ENCODE measurements at places on chromosomes 11 and 22.
A peak's percentile ranks its signal among the peaks of the same experiment; 100 is the strongest.

DNA sequence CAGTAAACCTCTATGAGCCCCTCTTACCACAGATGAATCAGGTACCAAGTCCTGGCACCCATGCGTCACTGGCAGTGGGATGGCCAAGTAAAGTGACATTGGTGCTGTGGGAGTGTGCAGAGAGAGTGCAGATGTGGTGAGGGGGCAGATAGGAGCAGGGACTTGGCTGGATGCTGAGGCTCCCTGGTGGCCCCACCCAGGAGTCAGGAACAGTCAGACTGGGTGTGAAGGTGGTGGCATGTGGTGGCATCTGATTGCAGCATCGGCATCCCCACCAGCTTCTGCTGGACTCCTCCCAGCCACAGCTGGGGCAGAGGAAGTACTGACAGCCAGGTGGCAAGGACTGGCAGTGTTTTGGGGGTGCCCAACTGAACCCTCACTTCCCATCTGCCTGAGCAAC is 11.4 kb downstream of the DGAT2 start:
- DNase-seq: no peak

DNA sequence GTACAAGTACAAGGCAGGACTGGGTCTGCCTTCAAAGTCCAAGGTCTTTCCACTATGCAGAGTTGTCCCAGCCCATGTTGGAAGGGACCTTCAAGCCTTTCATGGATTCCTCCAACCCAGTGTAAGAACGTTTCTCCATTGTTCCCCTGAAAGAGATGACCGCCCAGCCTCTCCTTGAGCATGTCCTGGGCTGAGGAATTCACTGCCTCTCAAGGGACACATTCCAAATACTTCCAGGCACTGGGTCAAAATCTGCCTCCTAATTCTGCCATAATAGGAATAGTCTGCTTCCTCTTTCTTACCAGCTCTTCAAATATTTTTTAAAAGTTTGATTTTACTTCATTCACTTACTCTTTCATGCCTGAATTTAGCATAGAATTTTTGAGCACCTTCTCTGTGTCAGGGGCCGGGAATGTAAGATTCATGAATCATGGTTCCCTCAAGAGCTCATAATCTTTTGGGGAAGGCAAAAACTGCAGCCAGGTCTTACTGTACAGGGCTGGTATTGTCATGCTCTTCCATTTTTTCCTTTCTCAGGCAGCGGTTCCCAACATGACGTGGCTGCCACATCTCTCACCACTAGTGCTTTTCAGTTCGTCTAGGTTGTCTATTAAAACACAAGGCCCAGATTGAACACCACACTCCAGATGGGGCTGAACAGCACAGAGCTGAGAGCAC is 143.3 kb upstream of the TBCEL start:
- DNase-seq: no peak

- DNase-seq: no peak
These were observed 21.7 kb upstream of the PDGFB start for GRCh38 chr22:39266398-39267030.

DNA sequence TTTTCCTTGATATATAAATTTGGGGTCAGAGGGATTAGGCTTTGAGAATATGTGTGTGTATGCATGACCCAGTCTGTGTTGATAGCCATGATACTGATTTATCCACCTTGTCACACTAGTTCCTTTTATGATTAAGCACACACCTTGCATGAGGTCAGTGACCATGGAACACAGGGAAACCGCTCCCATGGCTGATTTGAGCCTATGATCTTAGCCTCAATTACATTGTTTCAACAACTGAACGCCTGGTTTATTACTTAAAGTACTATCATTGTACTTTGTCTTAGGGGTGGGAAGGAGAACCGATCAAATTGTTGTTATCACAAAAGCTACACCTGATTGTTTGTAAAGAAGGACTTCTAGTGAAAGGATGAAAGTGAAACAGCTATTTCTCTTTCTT is 70.7 kb downstream of the ARFGAP2 start:
- no peak for DNase-seq

DNA sequence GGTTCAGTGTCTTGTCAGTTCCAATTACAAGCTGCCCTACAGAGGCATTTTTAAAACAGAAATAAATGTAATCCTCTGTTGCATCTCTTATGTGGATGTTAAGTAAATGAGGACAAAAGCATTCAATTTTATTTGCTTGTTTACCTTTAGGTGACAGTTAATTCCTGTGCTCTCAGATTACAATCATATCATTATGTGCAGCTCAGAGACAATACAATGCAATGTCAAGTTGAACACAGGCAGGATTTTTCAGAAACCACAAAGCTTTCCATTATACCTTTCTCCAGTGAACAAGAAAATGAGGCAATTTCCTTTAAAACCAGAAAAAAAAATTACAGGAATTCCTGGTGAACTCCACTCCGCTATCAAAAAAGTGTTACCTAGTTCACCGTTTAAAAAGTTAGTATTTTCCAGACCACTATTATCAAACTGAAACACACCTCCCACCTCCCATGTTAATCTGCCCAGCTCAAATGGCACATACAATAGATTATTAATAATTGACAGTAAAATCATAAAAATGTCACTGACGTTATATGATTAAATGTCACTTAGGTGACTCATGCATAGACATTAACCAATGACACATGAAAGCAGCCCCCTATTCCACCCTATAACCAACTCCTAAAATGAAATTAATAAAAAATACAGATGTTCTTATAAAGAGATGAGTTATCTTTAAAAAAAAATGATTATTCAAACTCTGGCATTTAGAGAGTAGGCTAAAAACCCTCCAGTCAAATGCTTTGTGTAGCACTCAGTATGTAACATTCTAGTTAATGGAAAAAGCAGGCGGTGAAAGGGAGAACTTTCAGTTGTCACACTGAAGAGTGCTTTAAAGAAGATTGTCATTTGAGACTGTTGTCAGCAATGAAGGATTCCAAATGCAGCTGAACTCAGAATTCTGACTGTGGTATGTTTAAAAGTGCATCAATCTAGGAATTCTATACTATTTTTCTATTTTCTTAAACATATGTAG is 98.6 kb downstream of the MUC15 start:
- DNase-seq: no peak

DNA sequence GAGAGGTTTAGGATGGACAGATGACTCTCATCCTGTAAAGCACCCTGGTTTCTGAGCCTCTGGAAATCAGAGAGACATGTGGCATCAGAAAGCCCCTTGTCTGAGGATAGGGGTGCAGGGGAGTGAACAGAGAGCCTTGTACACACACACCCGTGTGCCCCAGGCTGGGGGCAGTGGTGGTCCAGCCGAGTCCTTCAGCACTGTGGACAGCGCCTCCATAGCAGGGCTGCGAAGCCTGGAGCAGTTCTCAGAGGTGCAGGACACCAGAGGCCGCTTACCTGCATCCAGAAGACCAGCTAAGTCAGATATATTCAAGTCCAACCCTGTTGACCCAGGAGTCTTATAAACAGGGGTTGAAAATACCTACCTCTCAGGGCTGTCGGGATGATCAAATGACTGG is 11.5 kb upstream of the IGSF9B start:
- no peak for DNase-seq

- no peak for DNase-seq
These were observed 12.6 kb upstream of the MMP20 start for GRCh38 chr11:102637731-102638130.

- no peak for DNase-seq
These were observed 56.1 kb upstream of the SLC22A12 start for GRCh38 chr11:64534950-64535349.

- no peak for DNase-seq
These were observed 101.9 kb downstream of the ARL14EP start for GRCh38 chr11:30424844-30425243.

DNA sequence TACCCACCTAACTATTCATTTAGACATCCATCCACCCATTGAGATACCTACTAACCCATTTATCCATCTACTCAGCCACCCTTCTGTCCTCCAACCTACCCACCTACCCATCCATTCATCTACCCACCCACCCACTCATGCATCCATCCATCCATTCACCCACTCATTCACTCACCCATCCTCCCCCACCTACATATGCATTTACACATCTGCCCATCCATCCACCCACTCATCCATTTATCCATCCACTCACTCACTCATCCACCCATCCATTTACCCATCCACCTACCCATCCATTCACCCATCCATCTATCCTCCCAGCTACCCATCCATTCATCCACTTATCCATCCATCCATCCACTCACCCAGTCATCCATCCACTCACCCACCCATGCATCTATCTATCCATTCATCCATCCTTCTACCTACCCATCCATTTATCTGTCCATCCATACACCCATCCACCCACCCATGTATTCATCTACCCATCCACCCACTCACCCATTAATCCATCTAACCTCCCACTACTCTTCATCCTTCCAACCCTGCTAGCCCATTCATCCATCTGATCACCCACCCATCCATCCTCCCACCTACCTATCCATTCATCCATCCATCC is 378.7 kb downstream of the CTTN start:
- DNase-seq: no peak

DNA sequence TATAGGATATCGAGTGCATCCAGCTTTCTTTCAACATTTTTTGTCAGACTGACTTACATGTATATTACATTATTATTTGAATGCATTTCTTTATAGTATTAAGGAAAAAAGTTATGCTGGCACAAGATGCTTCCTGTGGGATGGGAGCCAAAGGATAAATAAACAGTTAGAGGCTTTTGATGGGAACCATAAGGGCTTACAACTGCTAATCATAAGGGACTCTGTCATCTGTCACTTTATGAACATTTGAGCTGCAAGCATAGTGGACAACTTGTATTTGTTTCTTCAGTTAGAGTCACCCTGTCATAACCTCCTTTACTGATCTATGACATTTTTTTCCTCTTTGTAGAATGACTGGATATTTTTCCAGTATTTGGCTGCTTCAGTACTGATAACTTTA is 132.4 kb upstream of the CHORDC1 start:
- DNase-seq: no peak

DNA sequence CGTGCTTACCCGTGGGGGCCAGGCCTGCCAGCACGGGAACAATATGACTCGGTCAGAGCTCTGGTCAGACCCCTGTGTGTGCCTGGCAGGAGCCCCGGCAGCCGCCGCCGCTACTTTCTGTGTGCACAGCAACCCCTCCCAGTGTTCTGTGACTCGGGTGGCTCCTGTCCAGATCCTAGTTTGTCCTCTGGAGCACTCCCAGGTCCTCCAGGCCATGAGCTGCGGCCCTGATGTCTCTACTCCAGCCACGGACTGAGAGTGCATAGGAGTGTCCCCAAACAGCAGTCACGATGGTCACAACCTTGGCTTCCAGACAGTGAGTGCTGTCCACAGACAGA is 3.2 kb downstream of the NDUFS8 start:
- no peak for DNase-seq

GRCh38 chr11:94401773-94402265 is 600 bp upstream of the GPR83 start:
- DNase-seq: no peak

GRCh38 chr11:35257281-35257680 is 118.3 kb downstream of the CD44 start:
- DNase-seq: no peak

GRCh38 chr11:57499413-57499982 is 16.0 kb downstream of the SLC43A1 start:
- peak; percentile 98 for DNase-seq

DNA sequence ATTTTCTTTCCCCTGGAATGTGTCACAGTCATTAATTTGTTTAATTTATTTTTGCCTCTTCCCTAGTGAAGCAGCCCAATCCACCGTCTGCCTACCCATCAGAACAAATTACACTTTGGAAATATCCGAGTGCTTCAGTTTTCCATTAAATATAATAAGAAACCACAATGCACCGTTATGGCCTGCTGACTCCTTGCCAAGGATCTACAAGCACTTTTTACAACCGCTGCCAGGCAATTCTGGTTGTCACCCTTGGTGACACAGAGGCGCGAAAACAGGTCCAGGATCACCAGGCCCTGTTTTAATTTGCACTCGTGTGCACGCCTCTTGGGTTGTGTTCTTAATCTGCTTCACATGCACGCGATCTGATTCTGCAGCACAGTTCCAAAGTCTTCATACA is 43.9 kb downstream of the KIRREL3 start:
- no peak for DNase-seq

DNA sequence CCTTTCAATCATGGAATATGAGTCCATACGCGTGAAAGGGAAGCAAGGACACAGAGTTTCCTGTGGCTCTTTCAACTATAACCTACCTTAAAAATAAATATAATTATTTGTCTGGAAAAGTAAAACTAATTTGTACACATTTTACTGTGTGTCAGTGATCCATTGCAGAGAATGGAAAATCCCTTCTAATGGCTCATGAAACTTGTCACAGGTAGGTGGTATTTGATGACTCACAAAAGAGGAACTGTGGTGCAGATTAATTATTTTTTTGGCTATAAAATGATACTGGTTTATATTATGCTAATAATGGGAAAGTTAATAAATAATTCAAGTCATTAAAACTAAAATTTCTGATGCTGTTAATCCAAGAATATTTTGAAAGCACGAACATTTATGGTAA is 792.2 kb downstream of the METTL15 start:
- DNase-seq: no peak

GRCh38 chr11:102957953-102958352 is 2.4 kb upstream of the MMP13 start:
- no peak for DNase-seq

- no peak for DNase-seq
These were observed 2.3 kb downstream of the CCDC116 start for GRCh38 chr22:21634844-21635243.

- no peak for DNase-seq
These were observed 37.6 kb upstream of the WNT11 start for GRCh38 chr11:76243957-76244285.

GRCh38 chr11:92162776-92163175 is 61.8 kb upstream of the FAT3 start:
- DNase-seq: no peak

DNA sequence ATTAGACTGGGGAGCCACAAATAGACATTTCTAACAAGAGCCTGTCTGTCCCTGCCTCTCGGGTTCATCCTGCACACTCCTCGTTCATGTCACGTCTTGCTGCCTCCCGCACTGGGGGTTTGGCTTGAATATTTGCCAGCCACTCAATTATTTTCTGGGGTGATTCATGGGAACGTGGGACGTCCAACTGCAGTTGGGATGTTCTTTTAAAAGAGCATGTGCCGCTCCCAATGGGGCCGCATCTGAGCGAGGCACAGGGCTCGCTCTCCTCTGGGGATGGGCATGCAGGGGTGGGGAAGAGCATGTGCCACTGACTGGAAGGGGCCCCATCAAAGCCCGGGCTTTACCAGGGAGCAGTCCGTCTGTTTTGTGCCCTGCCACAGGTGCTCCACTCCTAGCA is 43.4 kb downstream of the PARVG start:
- DNase-seq: no peak

DNA sequence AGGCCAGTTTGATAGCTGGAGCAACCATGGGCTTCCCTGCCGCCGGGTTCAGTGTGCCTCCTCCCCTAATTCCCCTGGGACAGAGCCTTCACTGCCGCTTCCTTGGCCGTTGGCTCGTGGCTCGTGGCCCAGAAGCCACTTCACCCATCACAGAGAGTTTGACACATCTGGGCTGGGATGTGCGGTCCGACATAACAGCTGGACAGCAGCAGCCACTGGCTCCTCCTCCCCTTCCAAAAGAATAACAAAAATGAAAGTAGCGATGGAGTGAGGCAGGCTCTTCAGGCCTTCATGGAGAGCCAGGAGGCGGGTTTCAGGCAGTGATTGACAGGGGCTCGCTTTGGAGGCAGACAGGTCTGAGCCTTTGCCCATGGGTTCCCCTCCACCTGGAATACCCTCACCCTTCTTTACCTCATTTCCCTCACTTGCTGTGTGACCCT is 8.2 kb downstream of the CREB3L1 start:
- no peak for DNase-seq

- DNase-seq: peak; percentile 75
These were observed at the start of gene GRAMD1B for GRCh38 chr11:123429913-123430720. Gene GRAMD1B, plus strand, starts transcription at chr11:123430269. Its CDS starts 524 bp downstream, at chr11:123430793.

- DNase-seq: no peak
These were observed 105.3 kb upstream of the KIRREL3 start for GRCh38 chr11:127105593-127106541.

Data from HEK293T (cell line).